Skeletal muscle cell (primary cell): ENCODE measurements at places on chromosomes 4 and X.

DNA sequence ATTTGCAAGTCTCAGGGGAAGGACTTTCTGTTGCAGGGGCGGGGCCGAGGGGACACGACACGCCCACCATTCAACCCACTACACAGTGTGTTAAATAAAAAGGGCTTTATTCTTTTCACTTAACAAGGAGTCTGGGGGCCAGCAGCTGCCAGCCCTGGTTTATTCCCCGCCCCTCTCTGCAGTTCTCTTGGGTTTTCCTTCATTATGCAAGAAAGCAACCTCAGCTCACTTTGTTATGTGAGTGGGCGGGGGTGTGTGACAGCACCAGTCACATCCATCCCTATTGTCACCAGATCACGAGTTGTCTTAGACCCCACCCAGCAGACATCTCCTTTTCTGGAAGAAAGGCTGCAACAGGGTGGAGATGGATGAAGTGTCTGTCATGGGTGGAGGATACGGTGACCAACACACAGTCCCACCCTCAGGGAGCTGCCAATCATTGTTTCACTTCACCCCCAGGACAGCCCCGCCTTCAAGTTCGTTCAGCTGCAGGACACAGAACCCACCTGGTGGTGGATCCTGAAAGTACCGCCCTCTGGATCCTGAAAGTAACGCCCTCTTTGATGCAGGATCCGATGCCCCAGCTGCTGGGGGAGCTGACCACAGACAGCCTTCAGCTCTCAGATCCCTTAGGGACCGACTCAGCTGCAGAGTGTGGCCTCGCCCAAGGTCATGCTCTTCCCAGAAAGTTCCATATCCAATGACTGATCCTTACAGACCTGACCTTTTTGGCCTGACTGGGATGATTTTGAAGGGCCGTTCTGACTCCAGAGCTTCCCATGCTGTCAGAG, 79.6 kb downstream of the SMIM20 start:
- no peak for DNase-seq

- no peak for DNase-seq
Observed at GRCh38 chr4:169239221-169239905, 31.4 kb downstream of the SH3RF1 start.

DNA sequence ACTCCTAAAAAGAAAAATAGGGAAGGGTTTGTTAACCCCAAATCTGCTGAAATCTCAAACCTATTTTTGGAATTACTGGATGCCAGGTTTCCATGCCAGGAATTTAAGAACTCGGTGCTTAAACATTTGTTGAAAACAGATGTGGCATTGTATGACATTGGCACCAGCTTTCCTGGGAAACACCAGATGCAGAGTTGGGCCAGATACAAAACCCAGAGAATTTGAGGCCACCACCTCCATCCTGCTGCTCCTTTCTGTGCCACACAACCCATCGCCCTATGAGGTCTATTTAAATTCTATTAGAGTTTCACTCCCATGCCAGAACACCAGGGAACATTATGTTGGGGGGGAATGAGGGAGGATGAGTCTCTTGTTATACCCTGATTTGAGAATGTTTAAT, 71.7 kb downstream of the ARAP2 start:
- DNase-seq, result no peak

DNA sequence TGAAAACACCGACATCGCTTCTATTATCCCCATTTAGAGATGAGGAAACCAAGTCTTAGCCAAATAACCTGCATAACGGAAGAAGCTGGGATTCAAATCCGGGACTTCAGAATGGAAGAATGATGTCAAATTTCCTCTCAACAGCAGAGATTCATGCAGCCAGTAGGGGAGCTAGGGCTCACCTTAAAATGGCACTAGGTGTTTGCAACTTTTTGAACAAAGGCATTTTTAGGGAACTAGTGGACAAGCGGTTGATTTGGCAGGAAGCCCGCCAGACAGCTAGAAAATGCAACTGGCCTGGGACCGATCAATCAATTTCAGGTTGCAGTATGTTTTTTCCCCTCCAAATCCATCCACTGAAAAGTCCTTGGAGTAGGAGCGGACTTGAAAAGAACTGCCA, 224.2 kb downstream of the PTTG2 start:
- DNase-seq, result no peak

GRCh38 chr4:75180790-75181776, 248.2 kb downstream of the PARM1 start:
- no peak for DNase-seq

GRCh38 chrX:82813671-82814078, 694.4 kb upstream of the POU3F4 start:
- peak; percentile 58 for DNase-seq

- DNase-seq, result no peak
Observed at GRCh38 chr4:13484749-13485221, 645 bp upstream of the RAB28 start.

GRCh38 chr4:23934915-23935314, 45.1 kb upstream of the PPARGC1A start:
- peak; percentile 96 for DNase-seq

DNA sequence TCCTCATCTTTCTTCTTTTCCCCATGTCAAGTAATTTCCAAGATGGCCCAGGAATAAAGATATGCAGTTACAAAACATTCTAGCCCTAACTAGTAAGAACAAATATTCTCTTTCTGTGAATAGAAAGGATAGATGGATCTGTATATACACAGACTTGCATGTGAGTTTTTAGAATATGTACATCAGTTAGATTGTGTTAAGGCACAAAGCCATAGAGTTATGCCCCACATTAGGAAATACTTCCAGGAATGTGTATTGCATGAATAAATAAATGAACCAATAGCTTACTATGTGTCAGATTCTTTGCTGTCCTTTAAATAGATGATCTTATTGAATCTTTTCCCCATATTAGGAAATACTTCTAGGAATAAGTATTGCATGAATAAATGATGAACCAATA, 46.0 kb upstream of the TMPRSS11E start:
- no peak for DNase-seq

DNA sequence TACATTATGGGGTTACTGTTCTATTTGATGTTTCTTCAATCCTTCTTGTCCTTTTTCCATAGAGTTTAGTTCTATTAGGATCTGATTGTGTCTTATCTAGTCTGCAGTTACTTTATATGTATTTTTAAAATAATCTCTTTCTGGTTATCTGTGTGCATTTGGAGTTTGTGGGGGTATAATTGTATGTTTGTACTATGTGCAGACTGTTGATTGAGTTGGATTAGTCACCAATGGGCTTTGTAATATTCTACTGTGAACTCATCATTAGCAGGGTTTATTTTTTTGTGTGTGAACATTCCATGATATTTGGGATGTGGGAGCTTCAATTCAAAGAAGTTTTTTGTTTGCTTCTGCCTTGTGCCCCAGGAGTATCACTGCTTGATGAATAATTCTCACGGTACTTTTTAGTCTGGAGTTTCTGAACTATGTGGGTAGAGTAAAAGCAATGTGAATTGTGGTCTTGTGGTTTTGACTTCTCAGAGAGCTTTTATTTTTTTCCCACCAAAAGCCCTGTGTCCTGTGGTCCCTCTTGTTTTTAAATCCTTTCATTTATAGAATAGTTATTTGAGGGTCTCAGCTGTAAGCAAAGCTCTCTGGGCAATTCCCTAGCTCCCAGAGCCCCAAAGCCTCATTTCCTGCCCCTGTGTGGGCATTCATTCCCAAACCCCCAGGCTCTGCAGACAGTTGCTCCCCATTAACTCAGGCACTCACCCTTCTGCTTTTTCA, 127.8 kb downstream of the PHKA2 start:
- peak; percentile 47 for DNase-seq

GRCh38 chr4:168143601-168144000, 51.3 kb downstream of the ANXA10 start:
- no peak for DNase-seq

DNA sequence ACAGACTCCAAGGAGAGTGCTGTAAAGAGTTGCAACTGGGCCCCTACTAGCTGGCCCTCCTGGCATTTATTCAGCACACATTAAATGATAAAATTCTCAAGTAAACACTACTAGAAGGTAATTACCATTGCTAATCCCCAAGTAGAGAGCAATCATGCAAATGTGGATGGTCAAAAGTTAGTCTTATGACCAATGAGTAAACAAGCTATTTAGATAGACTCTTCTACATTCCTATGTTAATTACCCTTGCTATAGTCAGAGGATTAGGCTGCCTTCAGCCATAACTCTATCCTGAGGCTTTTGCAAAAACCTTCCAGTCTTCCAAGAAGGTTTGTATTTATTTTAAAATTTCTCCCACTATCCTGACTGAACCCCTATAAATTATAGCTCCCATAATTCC, 28.3 kb upstream of the HPGD start:
- no peak for DNase-seq

- DNase-seq, result no peak
Observed at GRCh38 chrX:106170318-106170717, 2.2 kb downstream of the PWWP3B start.

DNA sequence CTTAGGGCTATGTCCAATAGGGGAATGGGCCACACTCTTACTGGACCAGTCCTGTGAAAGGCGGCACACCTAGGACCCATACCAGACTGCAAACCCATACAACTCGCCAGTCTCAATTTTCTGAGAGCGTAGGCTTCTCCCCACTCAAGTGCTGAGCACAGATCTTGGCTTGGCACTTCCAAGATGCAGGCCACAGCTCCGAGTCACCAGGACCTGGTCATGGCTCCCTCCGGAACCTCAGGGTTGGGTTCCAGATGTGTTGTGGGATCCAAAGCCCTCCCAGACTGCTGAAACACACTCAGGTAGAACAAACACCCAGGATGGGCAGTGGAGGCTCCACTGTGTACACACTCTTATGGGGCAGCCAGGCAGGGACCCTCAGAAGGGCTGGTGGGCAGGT, 103.3 kb downstream of the TMEM144 start:
- no peak for DNase-seq

DNA sequence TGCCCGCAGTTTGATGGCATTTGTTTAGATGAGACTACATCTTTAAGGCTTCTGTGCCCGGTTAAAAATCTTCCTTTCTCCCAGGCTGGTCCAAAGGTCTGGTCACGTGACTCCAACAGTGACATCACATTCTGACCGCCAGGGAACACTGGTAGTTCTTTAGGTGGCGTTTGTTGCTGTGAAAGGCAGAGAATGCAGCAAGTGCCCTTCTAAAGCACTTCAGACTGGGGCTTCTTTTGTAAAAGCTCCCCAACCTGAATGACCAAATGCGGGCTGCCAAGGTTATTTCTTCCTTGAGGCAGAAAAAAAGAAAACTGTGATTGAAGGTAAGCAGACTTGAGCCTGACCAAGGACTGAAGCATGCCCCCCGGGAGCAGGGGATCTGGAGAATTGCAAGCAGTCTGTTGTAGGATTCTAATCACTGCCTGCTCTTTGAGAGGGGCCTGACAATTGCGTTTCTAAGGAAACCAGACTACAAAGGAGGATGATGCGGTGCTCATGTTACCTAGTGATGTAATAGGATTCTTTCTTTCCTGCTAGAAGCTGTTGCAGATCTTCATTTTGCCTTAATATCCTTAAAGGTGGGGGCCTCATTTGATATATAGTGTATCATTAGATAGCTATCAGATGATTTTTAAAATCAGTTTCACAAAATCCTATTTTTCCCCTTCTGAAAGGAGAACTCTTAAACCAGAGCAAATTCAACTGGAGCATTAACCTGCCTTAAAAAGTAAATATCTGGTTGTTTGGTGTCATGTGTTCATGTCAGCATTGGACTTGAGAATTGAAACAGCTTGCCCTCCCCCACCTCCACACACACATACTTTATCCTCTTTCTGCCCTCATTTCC, 133.1 kb downstream of the AKAP4 start:
- no peak for DNase-seq

DNA sequence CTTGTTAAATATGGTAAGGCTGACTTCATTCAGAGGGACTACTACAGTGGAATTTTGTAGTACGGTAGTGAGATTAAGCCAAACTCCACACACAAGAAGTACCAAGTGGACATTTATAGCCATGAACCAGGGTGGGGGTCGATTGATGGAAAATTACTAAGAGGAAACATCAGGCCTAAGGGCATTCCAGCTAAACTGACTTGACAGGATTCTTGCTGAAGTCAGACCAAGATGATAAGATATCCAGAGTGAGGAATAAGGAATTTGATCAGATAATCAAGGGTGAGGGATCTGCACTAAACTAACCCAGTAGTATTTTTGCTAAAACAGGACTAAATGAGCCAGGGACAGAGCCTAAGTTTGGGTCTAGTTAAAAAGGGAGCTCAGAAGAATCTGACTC, 597.5 kb downstream of the RPA4 start:
- no peak for DNase-seq

GRCh38 chrX:13489454-13489853, 79.9 kb upstream of the EGFL6 start:
- DNase-seq, result no peak

DNA sequence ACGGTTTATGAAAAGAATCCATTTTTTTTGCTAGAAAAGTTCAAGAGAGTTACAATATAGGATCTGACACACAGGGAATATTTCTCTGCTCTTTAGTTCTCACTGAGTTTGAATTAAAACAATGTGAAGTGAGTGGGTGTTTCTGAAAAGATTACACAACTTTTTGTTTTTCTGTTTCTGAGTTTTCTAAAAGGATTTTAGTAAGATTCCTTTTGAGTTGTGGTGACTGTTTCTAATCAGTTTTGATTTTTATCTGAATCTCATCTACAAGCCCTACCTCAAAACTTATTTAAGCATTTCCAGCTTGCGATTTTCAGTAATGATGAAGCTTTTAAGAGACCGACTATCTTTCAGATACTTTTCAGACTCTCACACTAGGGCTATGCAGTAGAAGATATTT, 141.7 kb downstream of the GPAT3 start:
- no peak for DNase-seq

- no peak for DNase-seq
Observed at GRCh38 chr4:181756451-181757095, 486.6 kb upstream of the TENM3 start.

- DNase-seq, result no peak
Observed at GRCh38 chrX:71935476-71935875, 24.8 kb downstream of the NHSL2 start.

DNA sequence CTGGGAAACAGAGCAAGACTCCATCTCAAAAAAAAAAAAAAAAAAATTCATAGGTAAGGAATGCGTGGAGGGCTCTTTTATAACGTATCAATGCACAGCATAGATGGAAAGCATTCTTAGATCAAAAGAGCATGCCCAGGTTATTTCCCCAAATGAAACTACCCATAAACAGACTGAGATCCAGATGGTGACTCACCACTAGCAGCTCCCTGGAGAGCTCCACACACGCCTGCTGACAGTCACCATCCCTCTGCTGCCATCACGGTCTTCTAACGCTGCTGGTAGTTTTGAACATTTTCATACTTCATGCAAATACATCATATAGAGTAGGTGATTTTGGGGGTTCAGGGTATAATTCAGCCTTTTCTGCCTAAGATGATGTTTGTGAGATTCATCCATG, 136.9 kb downstream of the ASMT start:
- DNase-seq, result no peak

DNA sequence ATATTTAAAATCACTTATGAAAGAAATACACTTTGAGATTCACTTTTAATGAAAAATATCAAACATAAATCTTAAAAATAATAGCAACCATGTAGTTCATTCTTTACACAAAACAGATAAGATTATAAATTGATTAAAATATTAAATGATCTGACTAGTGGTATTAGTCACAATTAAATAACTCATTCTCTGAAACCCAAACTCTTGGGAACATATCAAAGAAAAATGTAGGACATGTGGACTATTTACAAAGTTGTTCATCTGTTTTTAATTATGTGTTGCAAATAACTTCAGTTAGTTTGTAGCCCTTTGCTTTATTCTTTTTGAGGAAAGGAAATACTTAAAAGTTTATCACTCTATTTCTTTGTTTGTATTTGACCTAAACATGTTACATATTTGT, 9.5 kb upstream of the GUCY1A1 start:
- DNase-seq, result no peak

GRCh38 chrX:40169193-40170101, 71.7 kb upstream of the BCOR start:
- peak; percentile 51 for DNase-seq

- DNase-seq, result no peak
Observed at GRCh38 chrX:68256990-68257389, 176.3 kb downstream of the OPHN1 start.
